NCI-H1694 treated with DMSO at 0.1 percent for 48 hours (cell line): ENCODE measurements at places on chromosomes 5 and 9.

- DNase-seq: no peak
These were observed 35.2 kb downstream of the MARVELD2 start for GRCh38 chr5:69450116-69450515.

DNA sequence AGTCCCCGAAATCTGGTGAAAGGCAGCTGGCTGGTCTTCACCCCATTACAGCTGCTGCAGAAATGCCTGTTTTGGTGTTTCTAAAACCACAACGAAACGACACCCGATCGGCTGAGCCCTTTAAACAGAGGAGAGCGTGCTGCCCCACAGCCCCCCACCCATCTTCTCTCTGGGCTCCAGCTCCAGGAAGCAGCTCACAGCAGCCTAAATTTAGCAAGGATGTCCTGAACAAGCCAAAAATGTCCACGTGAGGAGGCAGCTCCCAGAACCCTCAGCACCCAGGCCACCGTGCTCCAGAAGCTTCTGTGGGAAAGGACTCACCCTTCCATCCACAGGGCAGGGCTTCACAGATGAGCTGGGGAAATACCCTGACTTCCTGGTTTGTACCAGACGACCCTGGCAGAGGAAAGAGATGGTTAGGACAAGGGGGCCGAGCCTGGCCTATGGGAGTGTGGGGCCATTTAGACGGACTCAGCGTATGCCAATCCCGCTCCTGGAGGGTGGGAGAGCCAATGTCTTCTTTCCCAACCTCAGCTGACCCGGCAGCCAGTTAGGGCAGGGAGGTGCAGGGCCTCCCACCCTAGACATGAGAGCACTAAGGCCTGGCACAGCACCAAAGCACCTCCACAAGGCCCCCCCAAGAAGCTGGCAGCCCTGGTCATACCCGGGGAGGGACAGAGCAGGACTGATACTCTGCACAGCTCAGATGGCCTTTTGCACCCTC, 39.1 kb upstream of the SARDH start:
- DNase-seq: no peak

GRCh38 chr9:131578731-131579504, 33.6 kb downstream of the PRRT1B start:
- no peak for DNase-seq

DNA sequence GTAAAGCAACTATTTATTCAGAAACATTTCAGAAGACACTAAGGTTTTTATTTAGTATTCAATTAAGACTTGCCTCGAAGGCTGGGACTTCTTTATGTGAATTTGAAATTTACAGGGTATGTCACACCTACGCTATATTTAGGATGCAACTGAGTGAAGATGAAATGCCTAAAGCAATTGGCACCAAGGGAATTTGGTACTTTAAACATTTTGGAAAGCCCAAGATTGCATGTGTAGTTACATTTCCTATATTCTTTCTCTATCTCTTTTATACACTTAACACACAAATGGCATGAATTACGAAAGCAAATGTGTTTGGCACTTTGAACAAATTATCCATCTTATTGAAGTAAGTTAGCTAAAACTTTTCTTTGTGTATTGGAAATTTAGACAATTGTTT, 633.3 kb downstream of the PDE4D start:
- no peak for DNase-seq
